ENCODE measurements at places on chromosomes 2 and 18.

- DNase-seq = no peak
Measured at GRCh38 chr18:23494992-23495391, 8.3 kb upstream of the RMC1 start.

- DNase-seq = no peak
Measured at GRCh38 chr2:17788773-17789172, 27.5 kb upstream of the MSGN1 start.

DNA sequence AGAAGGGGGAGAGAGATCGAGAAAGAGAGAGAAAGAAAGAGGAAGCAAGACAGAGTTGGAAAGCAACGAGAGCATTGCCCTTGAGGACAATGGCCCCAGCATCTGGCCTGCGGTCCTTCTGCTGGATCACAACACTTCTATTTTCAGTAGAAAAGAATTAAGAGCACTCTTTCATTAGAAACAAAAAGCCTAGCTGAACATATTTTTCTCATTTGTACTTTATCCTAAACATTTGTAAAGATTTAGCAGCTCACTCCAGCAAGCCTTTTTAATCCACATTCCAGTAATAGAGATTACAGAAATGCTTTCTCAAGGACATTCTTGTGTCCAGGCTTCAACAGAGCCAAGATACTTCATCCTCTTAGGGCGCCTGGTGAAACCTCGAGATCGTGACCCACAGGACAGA is 31.6 kb upstream of the AFF3 start:
- DNase-seq = no peak

GRCh38 chr2:38260469-38260868 is 116.6 kb downstream of the ATL2 start:
- DNase-seq = no peak

Data from BE2C (cell line).